ENCODE measurements at places on chromosomes 2 and 18. TPM values are rescaled to one million over a fixed set of nuclear protein-coding genes. Genes with fewer than 3 reads are reported as not detected.

The SERPINB11 gene
- not detected for total RNA-seq

The DNAH7 gene
- 0.14 TPM for total RNA-seq

- no peak for DNase-seq
These were observed 1.5 kb downstream of the ZC3H8 start for GRCh38 chr2:112253261-112253815.

DNA sequence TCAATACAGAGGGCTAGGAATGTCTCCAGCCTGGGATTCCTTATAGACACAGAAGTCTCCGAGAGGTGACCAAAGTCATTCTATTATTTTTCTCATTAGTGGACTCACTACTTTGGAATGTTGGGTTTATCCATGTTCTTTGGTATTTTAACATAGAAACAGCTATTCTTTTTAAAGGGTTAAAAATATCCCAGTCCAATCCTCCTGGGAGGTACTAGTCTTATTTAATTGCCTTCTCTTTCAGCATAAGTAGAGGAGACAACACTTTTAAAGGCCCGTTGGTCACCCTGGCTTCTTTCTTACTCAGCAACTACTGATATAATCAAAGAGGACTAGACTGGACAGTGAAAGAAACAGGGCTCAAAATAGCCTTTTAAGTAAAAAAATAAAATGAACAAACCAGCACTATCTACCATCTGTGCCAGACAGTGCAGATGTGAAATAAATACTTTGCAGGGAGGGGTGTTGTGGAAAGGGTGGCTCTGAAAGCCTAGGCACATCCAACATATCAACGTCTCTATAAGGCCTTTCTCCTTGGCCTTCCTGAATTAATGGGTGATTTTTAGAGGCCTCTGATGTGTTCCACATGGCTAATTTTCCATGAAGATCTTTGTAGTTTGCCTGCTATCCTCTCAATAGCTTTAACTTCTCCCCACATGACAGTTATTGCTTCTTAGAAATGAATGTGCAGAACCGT is 334.4 kb upstream of the THUMPD2 start:
- no peak for DNase-seq

GRCh38 chr2:219286436-219287115 is 7.4 kb downstream of the DNAJB2 start:
- DNase-seq: peak; percentile 45

Measured in Karpas-422 (cell line).